Stimulated activated CD4-positive, alpha-beta T cell treated with anti-CD3 and anti-CD28 coated beads, TNF-alpha, amount 100 ng/mL, for 1 hour (primary cell): ENCODE measurements at places on chromosomes 4 and X.

DNA sequence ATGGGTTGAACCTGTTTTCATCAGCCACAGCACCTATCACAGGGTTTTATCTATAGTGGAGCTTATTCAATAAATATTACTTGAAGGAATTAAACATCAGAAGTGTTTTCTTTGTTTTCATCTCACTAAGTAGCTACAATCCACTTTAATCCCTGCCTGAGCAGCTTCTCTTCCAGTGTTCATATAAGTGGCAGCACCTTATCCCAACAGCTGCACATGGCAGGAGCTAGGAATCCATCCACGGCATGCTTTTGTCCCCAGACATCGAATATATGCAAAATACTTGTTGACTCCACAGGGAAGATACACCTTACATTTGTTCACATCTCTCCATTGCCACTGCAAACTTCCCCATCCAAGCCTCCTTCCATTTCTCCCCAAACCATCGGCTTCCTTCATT, 549.8 kb upstream of the FAM241A start:
- no peak for DNase-seq

DNA sequence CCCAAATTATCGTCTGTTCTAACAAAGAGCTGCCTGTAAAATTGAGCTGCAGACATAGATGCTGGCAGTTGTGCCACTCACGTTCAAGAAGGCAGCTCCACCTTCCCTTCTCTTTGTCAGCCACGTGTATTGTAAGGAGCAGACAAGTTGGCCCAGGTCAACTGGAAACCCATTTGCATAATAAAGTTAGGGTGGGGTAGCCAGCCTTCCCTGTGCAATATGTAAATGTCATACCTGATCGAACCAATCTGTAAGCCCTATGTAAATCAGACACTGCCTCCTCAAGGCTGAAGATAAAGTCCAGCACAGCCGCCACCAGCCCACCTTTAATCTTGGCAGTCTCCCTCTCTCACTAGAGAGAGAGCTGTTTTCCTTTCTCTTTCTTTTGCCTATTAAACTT, 117.2 kb downstream of the TMEM144 start:
- no peak for DNase-seq

DNA sequence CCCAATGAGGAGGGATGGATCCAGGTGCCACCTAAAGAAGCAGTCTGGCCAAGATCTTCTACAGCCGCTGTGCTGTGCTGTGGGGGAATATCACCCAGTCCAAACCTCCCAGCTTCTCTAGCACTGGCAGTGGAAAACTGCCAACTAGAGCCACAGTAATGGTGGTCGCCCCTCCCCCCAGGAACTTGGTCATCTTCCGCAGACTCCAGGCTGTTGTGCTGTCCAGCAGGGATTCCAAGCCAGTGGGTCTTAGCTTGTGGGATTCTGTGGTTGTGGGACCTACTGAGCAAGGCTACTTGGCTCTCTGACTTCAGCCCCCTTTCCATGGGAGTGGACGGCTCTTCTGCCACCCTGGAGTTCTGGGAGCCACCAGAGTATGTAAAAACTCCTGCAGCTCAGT, 18.2 kb downstream of the GPRASP1 start:
- no peak for DNase-seq

DNA sequence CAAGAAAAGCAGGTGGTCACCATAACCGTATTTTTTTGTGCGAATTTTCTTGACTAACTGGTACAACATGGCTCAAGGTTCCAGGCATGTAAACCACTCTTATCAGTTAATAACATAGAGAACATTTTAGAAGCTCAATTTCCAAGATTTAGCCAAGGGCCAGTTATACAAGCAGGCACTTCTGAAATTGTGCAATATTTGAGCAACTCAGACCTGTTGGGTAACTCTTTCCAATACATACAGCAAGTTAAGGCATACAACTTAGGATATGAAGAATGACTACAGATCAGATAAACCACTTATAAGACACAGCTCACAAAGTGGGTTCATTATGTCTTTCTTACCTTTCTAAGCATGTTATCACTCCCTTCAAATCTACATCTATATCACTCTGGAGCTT, 43.9 kb downstream of the ZNF280C start:
- DNase-seq, result no peak

DNA sequence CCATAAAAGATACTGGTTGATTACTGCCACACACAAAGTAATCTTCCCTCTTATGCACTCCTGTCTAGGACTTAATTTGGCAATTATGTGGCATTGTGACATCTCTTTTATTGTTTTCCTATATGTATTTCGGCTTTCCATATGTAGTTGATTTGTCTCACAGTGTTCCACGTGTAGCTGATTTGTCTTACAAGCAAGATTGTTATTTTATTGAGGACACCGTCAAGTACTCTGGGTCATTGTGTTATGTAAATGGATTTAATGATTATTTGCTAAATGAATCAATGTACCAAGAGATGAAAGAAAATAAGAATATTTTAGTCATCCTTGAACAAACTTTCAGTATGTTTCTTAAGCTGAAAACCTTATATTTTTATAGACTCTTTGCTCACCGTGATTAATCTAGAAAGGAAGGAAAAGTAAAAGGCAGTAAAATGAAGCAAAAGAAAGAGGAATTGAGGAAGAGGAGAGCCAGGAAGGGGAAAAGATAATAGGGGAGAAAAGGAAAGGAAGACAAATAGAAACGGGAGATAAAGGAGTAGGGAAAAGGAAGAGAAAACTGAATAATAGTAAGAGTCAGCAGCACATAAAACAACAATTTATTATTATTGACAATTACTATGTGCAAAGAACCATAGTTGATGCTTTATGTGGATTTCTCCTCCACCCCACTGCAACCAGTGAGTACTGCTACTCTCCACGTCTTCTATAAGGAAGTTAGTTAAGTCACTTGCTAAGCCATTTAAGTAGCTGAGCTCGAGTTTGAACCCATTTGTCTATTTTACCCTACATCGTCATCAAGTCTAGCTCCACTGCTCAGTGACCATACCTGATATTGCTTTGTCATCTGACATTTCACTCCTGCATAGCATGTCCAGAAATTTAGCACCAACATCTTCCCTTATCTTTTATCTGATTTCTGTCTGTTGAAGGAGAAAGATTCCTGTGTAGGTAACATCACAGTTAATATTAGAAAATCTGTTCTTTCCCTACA, 336.5 kb downstream of the BMPR1B start:
- DNase-seq, result no peak

DNA sequence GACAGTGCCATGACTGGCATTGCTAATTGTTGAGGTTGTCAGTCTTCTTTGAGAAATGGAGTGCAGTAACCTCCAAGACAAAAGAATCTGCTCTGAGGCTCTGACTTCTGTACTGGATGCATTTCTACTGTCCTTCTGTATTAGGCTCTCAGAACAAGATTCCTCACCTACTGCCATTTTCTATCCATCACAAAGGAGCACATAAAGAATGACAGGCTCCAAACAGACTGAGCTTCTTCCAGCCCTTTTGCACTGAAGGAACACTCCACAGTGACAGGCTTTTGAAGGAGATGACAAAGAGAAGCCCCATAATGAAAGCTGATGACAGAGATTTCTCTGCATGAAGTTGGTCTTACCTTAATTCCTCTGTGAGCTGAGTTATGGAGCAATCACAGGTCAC, 162.2 kb downstream of the PCDH19 start:
- DNase-seq, result no peak

GRCh38 chr4:18366892-18367291, 345.3 kb upstream of the LCORL start:
- DNase-seq, result no peak

DNA sequence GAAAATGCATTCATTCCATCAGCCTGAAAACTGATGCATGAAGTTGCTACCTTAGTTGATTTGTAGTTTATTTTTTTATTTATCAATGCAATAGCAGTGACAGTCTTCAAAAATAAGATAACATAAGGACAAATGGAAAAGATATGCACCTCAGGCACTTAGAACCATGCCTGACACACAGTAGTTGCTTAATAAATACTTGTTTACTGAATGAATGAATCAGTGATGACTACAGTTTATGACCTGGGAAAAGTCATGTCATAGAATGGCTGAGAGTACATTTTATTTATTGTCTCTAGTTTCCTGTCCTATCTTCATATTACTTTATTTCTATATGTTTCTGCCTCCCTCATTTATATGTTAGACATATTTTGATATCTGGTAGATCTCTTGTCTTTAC, 171.8 kb downstream of the TLL1 start:
- no peak for DNase-seq

- DNase-seq, result no peak
Observed at GRCh38 chr4:163681208-163681821, 186.8 kb downstream of the TMA16 start.
